ENCODE measurements at places on chromosomes 3 and 15.

DNA sequence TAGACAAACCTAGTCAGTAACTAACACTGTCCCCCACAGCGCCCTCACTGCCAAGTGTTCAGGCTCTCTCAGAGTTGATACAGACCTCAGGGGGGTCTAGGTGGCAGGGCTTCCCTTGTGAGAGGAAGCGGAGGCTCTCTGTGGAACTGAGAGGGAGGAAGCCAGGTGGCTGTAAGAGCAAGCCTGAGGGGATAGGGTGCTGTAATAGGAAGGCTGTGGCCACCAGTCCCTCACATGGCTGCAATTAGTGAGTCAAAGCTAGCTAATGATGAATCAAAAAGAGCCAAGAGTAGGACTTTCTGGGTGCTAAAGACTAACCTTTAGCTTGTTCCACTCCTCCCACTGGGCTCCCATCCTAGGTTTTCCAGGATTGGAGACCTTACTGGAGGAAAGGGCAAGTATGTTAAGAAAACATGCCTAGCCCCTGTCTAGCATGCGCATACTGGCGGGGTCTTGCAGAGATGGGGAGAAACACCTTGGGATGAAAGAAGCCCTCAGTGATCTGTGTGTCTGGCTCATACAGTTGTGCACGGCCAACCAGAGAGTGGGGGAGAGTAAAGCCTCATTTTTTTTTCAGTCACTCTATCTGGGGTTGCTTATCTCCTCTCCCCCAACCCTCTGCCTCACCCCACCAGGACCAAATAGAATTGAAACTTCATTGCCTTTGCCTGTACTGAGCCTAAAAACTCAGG is 13.3 kb upstream of the SOX2 start:
- no peak for DNase-seq

DNA sequence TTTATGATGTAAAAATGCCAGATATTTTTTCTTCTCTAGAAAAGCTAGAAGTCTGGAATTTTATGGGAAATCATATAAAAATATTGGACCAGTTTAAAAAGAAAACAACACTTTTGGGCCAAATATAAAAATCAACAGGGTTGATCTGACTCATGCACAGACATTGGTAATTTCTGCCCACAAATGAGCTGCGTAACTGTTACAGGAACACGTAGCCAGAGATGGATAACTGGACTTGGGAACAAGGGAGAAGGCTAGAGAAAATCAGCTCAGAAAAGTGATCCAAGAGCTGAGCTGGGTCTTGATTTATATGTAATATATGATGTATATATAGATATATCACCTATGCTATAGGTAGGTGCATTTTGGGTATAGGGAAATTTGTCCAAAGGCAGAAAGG is 36.8 kb upstream of the NAALADL2 start:
- DNase-seq: no peak

- DNase-seq: no peak
Measured at GRCh38 chr15:48422401-48422800, 91.2 kb downstream of the DUT start.

- no peak for DNase-seq
Measured at GRCh38 chr3:122982216-122983185, 45.1 kb downstream of the SEMA5B start.

GRCh38 chr3:116029266-116029665 is 406.0 kb downstream of the GAP43 start:
- DNase-seq: no peak

DNA sequence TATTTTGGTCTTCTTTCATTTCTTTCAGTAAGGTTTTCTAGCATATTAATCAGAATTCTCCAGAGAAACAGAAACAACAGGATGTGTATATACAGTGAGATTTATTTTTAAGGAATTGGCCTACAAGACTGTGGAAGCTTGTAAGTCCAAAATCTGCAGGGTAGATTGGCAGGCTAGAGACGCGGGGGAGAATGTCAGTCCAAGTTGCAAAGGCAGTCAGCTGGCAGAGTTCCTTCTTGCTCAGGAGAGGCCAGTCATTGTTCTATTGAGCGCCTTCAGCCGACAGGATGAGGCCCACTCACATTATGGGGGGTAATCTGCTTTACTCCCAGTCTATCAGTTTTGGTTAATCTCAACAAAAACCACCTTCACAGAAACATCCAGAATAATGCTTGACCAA is 133.4 kb upstream of the UBE3A start:
- DNase-seq: no peak

DNA sequence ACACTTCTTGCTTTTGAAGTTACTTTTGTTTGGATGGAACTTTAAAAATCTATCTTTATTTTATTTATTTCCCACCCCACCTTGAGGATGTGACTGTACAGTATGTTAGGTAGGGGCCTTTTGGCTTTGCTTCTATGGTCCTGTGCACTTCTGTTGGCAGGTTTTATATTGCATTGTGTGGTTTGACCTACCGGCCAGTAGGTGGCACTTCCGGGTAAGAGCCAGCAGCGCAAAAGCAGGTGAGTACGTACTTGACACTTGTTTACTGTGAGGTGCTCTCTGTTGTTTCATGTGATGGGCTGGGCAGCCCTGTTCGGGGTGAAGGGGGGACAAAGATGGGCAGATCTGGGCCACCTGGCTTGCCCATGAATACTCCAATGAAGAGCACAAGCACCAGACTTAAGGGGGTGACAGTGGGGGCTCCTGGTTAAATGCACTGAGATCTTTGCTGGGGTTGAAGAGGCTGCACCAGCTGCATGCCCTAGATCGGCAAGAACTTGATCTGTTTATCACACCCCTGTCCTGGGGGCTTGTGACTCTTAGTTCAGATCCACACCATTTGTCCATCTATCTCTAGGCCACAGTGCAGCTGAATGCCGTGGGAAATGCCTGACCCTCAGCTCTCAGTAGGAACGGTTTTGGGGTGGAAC is 131.6 kb downstream of the NLGN1 start:
- no peak for DNase-seq

- DNase-seq: peak; percentile 4
Measured at GRCh38 chr3:148331081-148331846, 366.4 kb upstream of the AGTR1 start.

DNA sequence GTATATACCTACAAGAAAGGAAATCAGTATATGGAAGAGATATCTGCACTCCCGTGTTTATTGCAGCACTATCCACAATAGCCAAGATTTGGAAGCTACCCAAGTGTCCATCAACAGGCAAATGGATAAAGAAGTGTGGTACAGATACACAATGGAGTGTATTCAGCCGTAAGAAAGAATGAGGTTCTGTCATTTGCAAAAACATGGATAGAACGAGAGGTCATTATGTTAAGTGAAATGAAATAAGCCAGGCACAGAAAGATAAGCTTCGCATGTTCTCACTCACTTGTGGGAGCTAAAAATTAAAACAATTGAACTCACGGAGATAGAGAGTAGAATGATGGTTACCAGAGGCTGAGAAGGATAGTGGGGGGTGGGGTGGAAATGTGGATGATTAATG is 53.1 kb downstream of the FAM81A start:
- peak; percentile 12 for DNase-seq

GRCh38 chr3:125401402-125401801 is 26.3 kb upstream of the ZNF148 start:
- DNase-seq: peak; percentile 35

DNA sequence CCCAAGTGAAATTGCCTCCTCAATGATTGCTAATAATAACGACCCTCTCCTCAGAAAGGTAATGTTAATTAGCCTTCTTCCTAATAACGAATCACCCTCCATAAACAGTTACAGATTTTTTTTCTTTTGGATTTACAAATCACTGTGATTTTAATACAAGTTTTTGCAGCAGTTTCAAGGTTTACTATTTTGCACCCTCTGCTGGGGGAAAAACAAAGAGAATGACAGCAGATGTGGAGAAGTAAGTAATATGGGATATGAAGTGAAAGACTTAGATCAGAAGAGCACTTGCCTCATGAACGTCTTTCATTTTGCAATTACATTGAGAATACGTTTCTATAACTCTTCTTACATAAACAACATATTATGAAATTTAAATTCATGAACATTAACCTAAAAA is 16.1 kb upstream of the CNTN3 start:
- peak; percentile 74 for DNase-seq

DNA sequence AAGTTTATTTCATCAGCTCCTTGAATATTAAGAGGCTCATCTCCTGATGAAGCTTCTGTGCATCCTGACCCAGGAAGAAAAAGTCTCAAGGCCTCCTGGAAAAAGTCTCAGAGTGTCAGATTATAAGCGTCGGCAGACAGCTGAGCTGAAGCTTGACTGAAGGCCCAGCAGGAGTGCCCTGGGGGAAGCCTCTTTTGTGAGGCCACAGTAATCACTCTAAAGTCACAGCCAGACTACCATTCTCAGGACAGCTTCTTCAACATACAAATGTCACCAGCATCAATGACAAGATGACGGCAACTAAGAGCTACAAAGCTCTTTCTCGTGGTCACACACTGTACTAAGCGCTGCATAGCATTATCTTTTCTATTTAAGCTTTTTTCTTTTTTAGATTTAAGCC is 72.7 kb upstream of the LRRN1 start:
- DNase-seq: no peak

DNA sequence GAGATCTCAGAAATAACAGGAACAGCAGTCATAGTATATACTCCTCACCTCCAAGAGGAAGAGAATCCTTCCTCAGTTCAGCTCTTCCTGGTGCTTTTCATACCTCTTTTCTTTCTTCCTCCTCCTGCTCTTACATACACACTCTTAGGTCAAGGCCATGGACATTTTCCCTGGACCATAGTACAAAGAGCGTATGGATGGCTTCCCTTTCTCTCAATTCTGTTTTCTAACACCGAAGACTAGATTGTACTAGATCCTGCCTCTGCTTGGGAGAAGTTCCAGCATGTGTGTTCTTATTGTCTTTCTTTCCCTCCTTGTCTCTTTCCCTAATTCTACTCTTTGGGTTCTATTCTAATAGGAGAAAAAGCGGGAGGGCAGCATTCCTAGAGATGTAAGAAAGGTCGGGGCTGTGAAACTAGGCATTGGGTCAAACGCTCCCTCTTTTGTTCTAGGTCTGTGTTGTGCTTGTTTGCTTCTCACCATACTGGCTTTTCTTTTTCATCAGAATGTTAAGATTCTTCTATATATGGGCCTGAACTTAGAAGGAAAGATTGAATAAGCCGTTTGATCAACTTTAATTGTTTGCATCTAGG is 77.4 kb downstream of the VPS8 start:
- DNase-seq: no peak

DNA sequence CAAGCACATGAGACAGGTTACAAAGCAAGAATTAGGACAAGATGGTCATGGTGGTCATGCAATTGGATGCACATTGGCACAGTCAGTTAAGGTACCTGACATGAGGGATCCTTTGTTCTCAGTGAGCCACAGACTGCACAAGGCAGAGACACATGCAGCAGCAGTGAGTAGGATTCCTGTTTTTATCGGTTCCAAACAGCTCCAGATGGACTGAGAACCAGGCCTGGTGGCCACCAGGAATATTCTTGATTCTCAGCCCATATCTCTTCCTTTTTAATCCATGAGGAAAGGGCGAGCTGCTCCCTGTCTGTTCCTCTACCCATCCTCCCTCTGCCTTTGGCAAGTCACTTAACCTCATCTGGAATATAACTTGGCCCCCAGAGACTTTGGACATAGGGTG is 410.8 kb downstream of the GAP43 start:
- no peak for DNase-seq
